ENCODE measurements at places on chromosomes 4 and X.

GRCh38 chr4:73885574-73886267, 16.5 kb downstream of the CXCL1 start:
- no peak for DNase-seq

GRCh38 chr4:129167640-129168260, 71.8 kb downstream of the C4orf33 start:
- DNase-seq: no peak

GRCh38 chr4:44446801-44447562, 1.6 kb downstream of the KCTD8 start:
- DNase-seq: no peak

DNA sequence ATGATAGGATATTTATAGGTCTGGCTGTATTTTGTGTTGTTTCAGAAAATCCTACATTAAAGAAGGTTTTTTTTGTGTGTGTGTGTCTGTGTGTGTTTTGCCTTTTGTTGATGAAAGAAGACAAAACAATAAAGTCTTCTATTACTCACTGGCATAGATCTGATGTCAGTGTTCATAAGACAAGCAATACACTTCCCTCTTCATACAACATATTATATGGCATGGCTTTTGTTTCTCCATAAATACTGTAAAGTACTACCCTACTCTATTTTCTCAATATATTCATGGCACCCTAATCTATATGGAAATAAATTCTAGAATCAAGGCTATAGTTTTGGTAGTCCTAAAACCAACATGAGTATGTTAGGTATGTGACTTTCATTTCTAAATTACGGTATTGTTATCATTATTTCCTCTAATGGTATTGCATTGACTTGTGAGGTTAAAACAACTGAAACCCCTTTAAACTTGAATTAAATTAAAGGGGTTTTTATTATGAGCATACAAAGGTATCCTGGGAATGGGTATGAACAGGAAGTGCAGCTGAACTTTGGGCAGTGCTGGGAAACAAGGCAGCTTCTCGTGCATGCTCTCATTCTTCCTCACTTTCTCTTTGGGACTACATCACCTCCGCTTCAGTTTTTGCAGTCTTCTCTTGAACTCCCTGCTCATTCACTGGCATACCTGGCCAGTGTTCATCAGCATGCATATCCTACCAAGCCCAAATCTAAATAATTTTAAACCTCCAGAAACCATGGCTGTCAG, 70.5 kb upstream of the PRSS48 start:
- no peak for DNase-seq

- DNase-seq: no peak
Observed at GRCh38 chrX:148958901-148959300, 458.5 kb downstream of the AFF2 start.

GRCh38 chr4:7893539-7893938, 46.1 kb downstream of the AFAP1 start:
- DNase-seq: no peak

DNA sequence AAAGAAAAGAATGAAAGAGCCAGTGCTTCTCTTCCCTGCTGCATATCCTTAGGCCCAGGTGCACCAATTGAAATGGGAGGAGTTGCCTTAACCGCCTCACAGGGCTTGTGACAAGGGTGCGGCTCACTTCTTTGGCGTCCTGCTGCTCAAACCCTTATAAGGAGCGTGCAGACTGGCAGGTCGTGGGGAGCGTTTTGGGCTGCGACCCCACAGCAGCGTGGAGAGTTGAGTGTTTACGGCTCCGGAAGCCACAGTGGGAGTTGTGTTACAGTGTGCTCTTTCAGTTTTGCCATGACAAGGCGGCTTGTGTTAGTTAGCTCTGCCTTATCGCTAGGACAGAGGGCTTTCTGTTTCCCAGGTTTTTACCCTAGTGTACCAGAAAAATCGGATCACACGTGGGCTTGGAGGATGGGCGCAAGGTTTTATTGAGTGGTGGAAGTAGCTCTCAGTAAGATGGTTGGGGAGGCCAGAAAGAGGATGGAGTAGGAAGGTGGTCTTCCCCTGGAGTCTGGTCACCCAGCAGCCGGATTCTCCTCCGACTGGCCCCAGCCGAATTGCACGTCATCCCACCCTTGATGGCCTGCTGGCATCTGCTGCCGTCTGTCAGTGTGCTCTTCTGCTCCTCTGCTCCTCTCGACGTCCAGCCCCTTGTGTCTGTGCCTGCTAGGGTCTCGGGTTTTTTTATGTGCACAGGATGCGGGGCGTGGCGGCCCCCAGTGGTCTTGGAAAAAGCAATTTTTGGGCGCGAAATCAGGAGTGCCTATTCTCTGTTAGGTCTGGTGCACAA, 718.9 kb downstream of the ARAP2 start:
- no peak for DNase-seq

DNA sequence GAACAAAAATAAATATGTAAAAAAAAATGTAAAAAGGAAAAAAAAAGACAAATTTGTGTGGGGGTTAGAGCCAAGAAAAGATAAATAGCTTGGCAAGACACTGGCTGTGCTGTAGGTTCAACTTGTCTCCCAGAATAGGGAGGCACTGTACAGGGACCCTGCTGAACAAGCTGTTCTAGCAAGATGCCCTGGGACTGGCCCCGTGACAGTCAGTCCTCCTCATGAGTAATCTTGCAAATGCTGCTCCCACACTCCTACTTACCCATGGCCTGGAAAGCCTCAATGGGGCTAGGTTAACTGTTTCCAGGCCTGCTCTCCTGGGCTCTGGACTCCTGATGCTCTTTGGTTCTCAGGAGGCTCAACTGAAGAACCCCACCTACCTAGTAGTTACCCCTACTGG, 106.8 kb downstream of the ATG4A start:
- DNase-seq: no peak

DNA sequence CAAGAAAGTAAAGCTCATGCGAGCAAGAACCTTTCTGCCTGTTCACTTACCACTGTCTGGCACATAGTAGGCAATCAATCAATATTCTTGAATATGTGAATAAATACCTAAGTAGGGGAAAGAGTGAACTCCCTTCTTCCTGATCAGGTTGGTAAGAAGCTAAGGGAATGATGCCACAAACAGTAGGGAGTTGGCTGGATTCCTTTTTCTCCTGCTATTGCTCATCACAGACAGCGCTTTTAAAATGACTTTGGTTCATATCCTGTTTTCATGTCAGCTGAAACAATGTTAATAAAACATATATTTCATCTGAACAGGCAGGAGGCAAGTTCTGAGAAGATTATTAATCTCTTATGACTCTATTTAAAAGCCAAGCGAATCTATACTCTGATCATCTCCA, 99.2 kb downstream of the NSUN7 start:
- DNase-seq: no peak

GRCh38 chrX:70970482-70970995, 39.6 kb upstream of the SLC7A3 start:
- DNase-seq: no peak

GRCh38 chrX:17017134-17017533, 70.7 kb downstream of the REPS2 start:
- no peak for DNase-seq

- no peak for DNase-seq
Observed at GRCh38 chr4:86810847-86811246, 38.3 kb downstream of the SLC10A6 start.

GRCh38 chrX:47643926-47644325, 6.4 kb downstream of the ELK1 start:
- DNase-seq: no peak

DNA sequence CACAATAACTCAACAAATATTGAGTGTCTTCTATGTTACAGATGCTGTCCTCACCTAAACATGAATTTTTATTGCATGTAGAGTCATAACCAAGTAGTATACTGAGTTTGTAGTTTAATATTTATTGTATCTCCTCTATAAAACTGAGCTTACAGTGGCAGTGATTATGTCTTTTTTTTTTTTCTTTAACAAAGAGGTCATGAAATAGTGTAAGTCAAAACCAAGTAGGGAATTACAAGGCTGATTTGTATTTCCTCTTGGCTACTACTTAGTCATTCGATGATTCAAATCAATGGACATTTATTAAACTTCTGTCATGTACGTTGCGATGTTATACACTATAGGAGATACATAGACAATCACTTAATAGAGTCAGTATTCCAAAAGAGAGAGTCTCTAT, 48.4 kb downstream of the IL15 start:
- no peak for DNase-seq

- DNase-seq: no peak
Observed at GRCh38 chr4:56245547-56246232, 141.6 kb downstream of the AASDH start.

DNA sequence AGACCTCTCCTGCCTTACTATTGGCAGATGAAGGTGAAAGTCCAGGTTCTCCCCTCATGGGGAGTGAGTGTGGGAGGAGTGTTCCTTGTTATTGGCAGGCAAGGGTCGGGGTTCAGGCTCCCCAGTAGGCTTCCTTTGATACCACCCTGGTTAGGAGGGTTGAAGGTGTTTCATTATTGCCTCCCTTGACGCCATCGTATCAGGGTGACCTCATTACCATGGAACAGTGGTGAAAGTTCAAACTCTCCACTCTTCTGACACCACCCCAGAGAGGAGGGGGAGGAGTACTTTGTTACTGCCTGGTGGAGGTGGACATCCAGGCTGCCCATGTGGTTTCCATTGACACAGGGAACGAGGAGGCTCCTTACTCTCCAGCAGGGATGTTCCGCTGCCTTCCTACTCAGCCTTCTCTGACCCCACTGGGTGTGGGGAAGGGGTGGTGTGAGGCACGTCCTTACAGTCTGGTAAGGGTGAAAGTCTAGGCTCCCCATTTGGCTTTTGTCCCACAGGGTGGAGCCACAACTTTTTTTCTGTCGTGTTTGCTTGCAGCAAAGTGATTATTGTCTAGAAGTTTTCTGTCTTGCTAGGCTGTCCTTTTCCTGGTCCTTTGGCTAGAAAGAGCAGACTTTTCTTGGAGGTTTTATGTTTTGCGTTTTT, 37.2 kb upstream of the USP9X start:
- no peak for DNase-seq

- no peak for DNase-seq
Observed at GRCh38 chrX:132270699-132271098, 51.5 kb upstream of the RAP2C start.

- no peak for DNase-seq
Observed at GRCh38 chr4:39936565-39937418, 40.9 kb downstream of the PDS5A start.

DNA sequence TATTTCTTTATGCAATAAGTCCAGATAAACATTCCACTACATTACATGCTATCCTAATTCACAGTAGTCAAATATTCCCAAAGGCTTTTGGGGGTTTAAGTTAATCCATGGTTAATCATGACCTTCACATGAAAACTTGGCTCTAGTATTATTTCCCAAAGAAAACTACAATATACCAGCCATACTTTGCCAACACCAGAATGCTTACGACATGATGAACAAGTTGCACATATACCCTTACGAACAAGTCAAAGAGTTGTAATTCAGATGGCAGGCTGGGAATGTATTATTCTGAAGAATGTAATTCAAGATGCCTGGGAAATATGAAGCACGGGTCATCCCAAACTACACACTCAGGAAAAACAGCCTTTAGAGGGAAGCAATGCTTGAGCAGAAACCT, 499.6 kb downstream of the PPARGC1A start:
- DNase-seq: no peak

- no peak for DNase-seq
Observed at GRCh38 chr4:184273166-184274147, 55.8 kb upstream of the ENPP6 start.

DNA sequence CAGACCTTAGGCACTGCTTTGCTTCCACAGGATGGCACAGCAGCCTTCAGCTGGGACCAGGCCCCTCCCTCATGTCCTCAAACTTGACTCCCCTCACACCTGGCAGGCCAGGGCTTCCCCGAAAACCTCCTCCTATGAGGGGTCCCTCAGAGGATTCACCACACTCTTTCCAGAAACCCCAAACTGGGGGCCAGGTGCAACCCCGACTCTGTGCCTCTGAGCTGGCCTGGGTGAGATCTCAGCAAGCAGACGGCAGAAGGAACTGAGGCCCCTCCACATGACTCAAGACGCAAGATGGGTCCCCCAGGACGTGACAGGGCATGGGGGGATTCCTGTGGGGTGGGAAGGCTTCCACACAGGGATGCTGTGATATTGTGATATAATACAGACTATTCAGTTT, 6.2 kb downstream of the HCFC1 start:
- DNase-seq: no peak

DNA sequence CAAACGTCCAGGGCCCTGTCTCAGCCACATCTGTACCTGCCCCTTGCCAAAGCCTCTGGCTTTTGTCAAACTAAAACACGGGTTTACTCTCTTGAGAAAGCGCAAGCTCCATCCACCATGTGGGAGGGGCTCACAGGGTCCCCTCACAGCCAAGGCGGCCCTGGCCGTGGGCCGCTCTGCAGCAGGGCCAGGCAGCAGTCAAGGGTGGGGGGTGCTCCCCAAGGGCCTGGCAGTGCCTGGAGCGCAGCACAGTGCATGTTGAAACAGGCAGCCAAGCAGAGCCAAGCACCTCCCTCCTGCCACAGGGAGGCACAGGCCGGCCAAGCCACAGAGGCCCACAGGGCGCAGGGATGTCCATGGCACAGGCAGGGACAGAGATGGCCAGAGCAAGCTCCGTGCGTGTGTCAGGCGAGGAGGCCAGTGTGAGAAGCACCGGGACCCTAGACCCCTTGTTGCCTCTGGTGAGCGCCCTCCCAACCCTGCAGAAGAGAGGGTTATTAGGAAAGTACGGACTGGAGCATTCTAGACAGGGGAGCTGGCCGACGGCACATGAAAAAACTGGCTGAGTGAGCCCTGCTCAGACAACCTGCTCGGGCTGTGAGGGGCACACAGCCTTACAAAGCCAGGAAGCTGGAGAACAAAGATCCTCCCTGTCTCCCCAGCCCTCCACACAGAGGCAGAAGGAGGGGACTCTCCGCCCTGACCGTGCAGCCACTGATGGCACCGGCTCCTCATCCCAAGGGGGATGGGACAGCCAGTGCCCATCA, 39.0 kb downstream of the FAM53A start:
- no peak for DNase-seq

GRCh38 chr4:147820975-147821374, 89.1 kb downstream of the ARHGAP10 start:
- no peak for DNase-seq

GRCh38 chrX:154549766-154550165, 2.3 kb downstream of the IKBKG start:
- DNase-seq: no peak

- peak; percentile 50 for DNase-seq
Observed at GRCh38 chr4:42519803-42520417, 122.6 kb downstream of the SHISA3 start.
